ENCODE measurements at places on chromosomes 6 and 20. TPM values are rescaled to one million over a fixed set of nuclear protein-coding genes. Genes with fewer than 3 reads are reported as not detected.

Gene SIRPA
- total RNA-seq = 62.9 TPM

Gene NEU1
- total RNA-seq = 24.6 TPM

Gene TRIM10
- total RNA-seq = not detected

Gene TMEM217
- total RNA-seq = 2.2 TPM

Gene FNDC11
- total RNA-seq = not detected

Gene DDX43
- 0.71 TPM for total RNA-seq

Gene CCM2L
- 7.4 TPM for total RNA-seq

Gene OR2H2
- total RNA-seq = not detected

Gene PMEPA1
- total RNA-seq = 188 TPM

Gene EYS
- total RNA-seq = not detected

Gene DSP
- total RNA-seq = 4.1 TPM

Gene SLC13A3
- total RNA-seq = 3.7 TPM

Gene RAB32
- 61.2 TPM for total RNA-seq

Gene FKBP1C
- 1.6 TPM for total RNA-seq

Gene GSTA3
- total RNA-seq = not detected

Gene DLL1
- total RNA-seq = 30.5 TPM

Gene CMTR1
- 31.5 TPM for total RNA-seq

Gene MEI4
- 0.12 TPM for total RNA-seq

Gene ISM1
- total RNA-seq = 94.9 TPM

Gene EDN3
- not detected for total RNA-seq

Gene GCNT2
- total RNA-seq = 18.6 TPM

Gene HRH3
- not detected for total RNA-seq

Gene FAM83C
- not detected for total RNA-seq

Gene ARMC12
- total RNA-seq = 0.52 TPM

Gene ITPA
- total RNA-seq = 25.9 TPM

Gene FAM83D
- total RNA-seq = 6.1 TPM

Gene PLG
- total RNA-seq = not detected

Gene SLC17A2
- not detected for total RNA-seq

Gene AGPAT1
- total RNA-seq = 41.7 TPM

Gene SAPCD1
- 0.68 TPM for total RNA-seq

Gene MLN
- total RNA-seq = not detected

Gene UST
- 15.6 TPM for total RNA-seq

Gene F13A1
- total RNA-seq = 160 TPM

Gene ZBTB46
- 22.7 TPM for total RNA-seq

Gene GPX6
- total RNA-seq = not detected

Gene RAD21L1
- total RNA-seq = not detected

Gene KIF6
- total RNA-seq = 0.39 TPM

Gene FAM229B
- total RNA-seq = 23.0 TPM

Gene SUN5
- total RNA-seq = not detected

Gene GDAP1L1
- total RNA-seq = not detected

Gene VNN1
- total RNA-seq = 1.8 TPM

Gene TMC2
- total RNA-seq = not detected

Gene BTN1A1
- total RNA-seq = not detected

Gene BMP6
- total RNA-seq = 5.2 TPM

Gene CCN6
- not detected for total RNA-seq
